ENCODE measurements at places on chromosomes 6 and 20.
A peak's percentile ranks its signal among the peaks of the same experiment; 100 is the strongest.

GRCh38 chr20:58149437-58150091 lies 78.9 kb downstream of the ANKRD60 start:
- no peak for DNase-seq

DNA sequence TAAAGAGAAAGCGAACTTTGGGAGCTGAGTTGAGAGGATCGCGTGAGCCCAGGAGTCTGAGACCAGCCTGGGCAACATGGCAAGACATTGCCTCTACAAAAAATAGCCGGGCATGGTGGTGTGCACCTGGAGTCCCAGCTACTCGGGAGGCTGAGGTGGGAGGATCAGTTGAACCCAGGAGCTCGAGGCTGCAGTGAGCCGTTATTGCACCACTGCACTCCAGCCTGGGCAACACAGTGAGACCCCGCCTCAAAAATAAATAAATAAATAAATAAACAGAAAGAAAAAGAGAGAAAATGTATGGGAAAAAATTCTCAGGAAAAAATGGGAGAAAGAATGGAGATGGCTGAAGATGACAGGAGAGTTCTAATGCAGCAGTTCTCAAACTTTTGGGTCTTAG lies 2.5 kb downstream of the C20orf202 start:
- no peak for DNase-seq

GRCh38 chr20:5918856-5919625 lies 31.3 kb downstream of the TRMT6 start:
- DNase-seq, result no peak

GRCh38 chr6:34301408-34301807 lies 52.6 kb upstream of the SMIM29 start:
- DNase-seq, result no peak

GRCh38 chr6:113392551-113393055 lies 464.5 kb upstream of the MARCKS start:
- DNase-seq, result no peak

- DNase-seq, result peak; percentile 14
These were observed at the start of gene NRSN1 for GRCh38 chr6:24125980-24126379. Gene NRSN1 (plus strand): TSS chr6:24126215. CDS start chr6:24134328, 8,113 bp downstream.

DNA sequence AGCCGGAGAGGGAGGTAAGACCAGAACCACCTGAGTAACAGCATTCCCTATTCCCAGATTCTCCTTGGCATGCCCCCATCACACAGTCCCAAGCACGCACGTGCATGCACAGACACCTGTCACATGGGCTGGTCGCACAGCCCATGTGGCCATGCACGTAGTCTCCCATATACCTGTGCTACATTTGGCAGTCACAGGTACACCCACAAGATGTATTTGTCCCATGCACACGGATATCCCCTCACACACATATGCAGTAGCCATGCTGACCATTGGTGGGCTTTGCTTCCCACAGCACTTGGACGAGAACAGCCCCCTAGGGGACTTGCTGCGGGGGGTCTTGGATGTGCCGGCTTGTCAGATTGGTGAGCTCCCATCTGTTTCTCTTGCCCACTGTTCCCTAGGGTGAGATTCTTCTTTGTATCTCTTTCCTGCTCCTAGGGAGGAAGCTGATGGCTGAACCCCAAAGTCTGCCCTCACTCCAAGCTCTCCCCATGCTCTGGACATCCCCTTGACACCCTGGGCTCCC lies 31.9 kb downstream of the PLCG1 start:
- DNase-seq, result no peak

DNA sequence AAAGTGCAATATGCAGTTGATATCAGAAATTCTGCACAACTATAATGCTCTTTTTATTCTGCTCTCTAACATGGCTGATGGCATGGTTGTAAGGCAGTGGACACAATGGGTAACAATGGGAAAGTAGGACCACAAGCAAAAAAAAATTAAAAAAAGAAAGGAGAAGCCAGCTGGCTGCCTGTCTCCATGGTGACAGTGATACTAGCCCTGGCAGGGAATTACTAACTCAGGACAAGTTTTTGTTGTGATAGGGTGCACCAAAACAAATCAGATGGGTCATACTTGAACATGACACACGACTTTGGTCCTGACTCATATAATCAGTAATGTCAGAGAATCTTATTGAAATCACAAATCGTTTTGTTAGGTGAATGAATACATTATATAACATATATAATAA lies 169.4 kb downstream of the TRDN start:
- DNase-seq, result no peak

DNA sequence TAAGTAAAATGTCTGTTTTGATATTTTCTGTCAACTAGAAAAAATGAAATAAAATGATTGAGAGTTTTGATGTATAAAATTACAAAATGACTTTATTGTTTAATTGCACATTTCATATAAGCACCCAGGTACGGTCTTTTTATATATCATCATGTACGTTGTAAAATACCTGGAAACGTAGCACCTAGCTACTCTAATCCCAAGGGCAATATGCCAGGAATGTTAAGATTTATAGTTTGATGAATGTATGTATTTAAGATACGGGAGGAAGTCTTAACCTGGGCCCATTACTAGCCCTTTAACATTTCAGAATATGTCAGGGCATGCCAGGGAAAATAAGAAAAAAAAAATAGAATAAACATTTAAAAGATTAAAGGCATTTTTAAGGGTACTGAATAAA lies 490.9 kb upstream of the NRSN1 start:
- DNase-seq, result no peak

DNA sequence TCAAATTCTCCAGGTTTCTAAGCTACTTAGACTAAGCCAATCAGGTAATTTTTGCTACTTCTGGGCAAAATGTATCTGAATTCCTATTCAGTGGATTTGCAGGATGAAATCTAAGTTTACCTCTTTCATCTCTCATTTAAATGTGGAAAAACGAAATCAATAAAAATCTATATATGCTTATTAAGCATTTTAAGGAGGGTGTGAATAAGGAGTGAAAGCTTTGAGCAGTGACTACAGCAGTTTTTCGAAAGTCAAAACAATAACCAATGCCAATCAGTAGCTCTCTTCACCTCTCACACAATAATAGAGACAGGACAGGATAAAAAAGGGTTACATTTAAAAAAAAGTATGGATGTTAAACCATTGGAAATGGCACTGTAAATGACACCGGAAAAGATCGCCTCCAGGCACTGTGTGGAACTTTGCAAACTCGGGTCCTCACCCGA lies 476 bp upstream of the BCKDHB start:
- DNase-seq, result no peak

GRCh38 chr20:3350422-3350821 lies 57.0 kb downstream of the DNAAF9 start:
- DNase-seq, result no peak

GRCh38 chr6:160007611-160008010 lies 38.7 kb downstream of the IGF2R start:
- no peak for DNase-seq

- DNase-seq, result no peak
These were observed 62.3 kb upstream of the SNX9 start for GRCh38 chr6:157760589-157761330.
